Stimulated activated CD4-positive, alpha-beta T cell treated with anti-CD3 and anti-CD28 coated beads, Interleukin-1b, Interleukin-23, amount 100 ng/mL, for 24 hours (primary cell): ENCODE measurements at places on chromosomes 16 and 17.

DNA sequence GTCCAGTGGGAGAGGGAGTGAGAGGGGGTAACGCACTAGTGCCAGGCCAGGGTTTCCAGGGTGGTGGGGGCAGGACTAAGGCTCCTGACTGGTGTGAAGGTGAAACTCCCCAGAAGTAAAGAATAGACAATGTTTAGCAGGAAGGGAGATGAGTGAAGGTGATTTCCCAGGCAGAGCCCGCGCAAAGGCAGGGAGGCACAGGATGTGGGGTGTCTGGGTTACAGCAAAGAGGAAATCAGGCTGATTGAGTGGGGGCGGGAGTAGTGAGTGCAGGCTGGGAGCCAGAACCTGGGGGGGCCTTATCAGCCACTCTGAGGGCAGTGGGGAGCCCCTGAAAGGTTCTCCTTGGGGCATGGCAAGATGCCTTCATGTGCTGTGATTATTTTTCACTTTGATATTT, 167.5 kb downstream of the UTP18 start:
- no peak for DNase-seq

DNA sequence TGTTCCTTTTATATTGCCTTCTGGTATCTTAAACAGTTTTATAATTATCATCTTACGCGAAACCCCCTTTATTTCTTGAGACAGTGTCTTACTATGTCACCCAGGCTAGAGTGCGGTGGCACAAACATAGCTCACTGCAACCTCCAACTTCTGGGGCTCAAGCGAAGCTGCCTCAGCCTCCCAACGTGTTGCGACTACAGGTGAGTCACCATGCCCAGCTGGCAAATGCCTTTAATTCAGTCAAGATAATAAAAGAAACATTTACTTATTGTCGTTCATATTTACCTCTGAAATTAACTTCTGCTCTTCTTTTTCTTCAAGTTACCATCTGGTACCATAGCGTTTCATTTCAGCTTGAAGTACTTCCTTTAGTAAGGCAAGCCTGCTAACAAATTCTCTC, 43.9 kb downstream of the FBXL20 start:
- no peak for DNase-seq

DNA sequence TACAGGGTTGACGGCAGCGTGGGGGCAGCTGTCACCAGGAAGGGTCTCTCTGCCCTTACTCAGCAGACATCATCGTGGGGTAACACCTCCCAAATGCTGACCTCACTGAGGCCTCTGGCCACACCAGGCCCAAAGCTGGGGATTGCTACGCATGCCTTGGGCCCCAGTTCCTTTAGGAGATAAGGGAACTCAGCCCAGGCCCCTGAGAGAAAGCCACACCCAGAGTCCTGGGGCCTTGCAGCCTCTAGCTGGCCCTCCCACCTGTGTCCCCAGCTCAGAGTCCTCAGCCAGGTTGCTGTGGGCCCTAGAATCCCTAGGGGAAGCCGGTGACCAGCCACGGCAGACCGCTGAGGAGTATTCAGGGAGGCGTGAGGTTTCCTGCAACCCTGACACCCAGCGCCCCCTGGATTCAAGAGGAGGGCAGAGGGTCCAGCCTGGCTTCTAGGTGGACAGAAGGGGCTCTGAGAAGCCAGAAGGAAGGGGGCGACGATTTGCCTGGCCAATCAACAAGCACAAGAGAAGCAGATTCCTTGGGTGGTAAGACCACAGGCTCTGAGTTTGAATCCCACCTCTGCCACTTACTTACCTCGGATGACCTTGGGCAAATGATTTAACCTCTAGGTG, 10.3 kb upstream of the GINS2 start:
- DNase-seq, result no peak

DNA sequence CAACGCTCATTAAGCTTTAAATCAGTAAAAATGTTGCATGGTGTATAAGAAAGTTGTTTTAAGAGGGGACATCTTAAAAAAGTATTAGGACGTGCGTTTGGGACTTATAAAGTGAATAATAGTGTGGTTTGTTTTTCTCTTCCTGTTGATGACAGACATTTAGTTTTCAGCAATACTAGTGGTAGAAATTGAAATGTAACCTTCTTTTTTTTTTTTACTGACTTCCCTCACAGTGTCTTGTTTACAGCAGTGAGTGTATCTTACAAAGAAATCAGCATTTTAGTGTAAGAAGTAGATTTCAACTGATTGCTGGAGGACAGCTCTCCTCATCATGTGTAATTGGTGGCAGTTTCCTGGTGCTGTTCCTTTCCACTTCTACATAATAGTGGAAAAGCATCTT, 39.6 kb downstream of the CYLD start:
- DNase-seq, result no peak

- no peak for DNase-seq
Measured at GRCh38 chr16:75143941-75144340, 4.4 kb upstream of the ZFP1 start.

DNA sequence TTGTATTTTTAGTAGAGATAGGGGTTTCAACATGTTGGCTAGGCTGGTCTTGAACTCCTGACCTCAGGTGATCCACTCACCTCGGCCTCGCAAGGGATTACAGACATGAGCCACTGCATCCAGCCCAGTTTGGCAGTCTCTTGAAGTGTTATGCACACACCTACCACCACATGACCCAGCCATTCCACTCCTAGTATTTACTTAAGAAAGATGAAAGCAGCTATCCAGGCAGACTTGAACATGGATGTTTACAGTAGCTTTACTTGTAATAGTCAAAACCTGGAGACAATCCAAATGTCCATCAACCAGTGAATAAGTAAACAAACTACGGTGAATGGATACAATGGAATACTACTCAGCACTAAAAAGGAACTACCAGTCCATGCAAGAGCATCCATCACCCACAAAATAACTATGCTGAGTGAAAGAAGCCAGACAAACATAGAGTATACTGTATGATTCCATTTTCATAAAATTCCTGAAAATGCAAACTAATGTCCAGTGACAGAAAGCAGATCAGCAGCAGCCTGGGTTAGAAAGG, 37.8 kb upstream of the RASD1 start:
- no peak for DNase-seq

GRCh38 chr17:52660692-52661091, 502.2 kb upstream of the CA10 start:
- no peak for DNase-seq

GRCh38 chr17:41413982-41414381, 10.4 kb downstream of the KRT37 start:
- no peak for DNase-seq
